SW 1271 (cell line): ENCODE measurements at places on chromosomes 7 and 10.

- no peak for DNase-seq
These were observed 5.8 kb upstream of the ZNF22 start for GRCh38 chr10:44994752-44995530.

GRCh38 chr7:132202541-132202940 lies 373.7 kb downstream of the PLXNA4 start:
- DNase-seq, result no peak

DNA sequence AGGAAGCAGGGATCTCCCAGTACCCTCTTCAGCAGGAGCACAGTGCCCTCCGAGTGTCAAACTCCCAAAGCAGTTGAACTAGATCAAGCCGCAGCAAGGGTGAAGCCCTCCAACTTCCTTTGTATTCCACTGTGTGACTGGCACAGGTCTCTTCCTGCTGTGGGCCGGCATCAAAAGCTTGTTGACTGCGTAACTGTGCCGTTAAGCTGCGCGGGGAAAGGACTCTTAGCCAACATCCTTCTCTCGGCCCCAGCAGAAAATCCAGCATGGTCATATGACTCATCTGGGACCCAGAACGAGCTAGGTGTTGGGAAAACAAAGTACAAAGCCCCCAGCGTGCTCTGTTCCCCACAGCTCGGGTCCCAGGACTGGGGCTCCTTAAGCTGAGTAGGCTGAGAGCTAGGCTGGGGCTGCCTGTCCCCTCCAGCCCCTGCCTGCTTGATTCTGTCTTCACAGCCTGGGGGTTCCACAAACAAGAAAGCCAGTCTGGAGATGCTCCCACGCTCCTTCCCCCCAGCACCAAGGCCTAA lies 52.2 kb downstream of the COL17A1 start:
- no peak for DNase-seq

GRCh38 chr7:100167912-100168323 lies 499 bp downstream of the GAL3ST4 start:
- DNase-seq, result no peak

- DNase-seq, result no peak
These were observed 19.7 kb downstream of the TRDMT1 start for GRCh38 chr10:17181751-17182150.

GRCh38 chr10:62842983-62843382 lies 26.8 kb upstream of the EGR2 start:
- no peak for DNase-seq

- DNase-seq, result no peak
These were observed 571 bp downstream of the KDM7A start for GRCh38 chr7:140176122-140176701.

DNA sequence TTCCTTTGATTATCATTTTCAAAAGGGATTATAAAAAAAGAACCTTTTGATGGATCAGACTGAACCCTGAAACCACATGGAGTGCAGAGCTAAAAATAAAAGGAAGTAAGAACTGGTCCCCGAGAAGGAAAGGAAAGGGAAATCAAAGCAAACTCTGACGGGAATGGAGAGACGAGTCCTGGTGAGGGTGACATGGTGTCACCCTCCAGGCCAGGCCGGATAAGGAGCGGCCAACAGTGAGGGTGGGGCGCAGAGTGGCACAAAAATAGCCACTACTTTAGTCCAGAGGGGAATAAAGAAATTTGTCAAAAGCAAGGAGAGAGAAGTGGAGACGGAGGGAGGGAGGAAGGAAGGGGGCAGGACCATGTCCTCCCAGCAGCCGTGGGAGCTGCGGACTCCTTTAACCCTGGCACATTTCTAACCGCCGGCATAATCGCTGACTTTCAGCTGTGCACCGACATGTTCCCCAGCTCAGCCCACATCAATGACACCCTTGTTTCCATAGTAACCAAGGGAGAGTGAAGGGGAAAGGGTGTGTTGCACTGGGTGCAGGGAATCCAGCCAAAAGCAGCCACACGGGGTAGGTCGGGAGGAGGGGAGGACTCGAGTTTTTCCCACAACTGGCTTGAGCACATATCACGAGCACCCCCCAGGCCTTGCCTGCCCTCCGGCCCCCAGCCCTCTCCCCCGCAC lies 29.7 kb downstream of the TRIM8 start:
- DNase-seq, result no peak

GRCh38 chr7:116431787-116432526 lies 67.6 kb upstream of the CAV2 start:
- no peak for DNase-seq

DNA sequence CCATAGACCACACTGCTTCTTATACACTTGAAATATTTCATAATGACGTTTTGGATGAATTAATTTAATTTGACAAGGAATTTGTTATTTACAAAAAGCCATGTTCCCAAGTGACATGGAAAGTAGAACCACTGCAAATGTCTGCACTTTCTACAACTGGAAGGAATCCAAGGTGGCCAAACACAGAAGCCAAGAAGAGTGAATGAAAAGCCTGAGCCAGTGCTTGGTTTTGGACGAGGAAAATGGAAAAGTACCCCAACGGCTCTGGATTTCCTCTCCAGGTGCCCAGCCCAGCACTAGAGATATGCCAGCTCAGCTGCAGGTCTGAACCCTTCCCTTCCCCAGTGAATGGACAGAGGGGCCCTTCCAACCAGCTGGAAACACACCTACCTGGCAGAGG lies 279.4 kb downstream of the TNS3 start:
- DNase-seq, result no peak

GRCh38 chr10:57188846-57189245 lies 827.8 kb upstream of the ZWINT start:
- DNase-seq, result no peak

DNA sequence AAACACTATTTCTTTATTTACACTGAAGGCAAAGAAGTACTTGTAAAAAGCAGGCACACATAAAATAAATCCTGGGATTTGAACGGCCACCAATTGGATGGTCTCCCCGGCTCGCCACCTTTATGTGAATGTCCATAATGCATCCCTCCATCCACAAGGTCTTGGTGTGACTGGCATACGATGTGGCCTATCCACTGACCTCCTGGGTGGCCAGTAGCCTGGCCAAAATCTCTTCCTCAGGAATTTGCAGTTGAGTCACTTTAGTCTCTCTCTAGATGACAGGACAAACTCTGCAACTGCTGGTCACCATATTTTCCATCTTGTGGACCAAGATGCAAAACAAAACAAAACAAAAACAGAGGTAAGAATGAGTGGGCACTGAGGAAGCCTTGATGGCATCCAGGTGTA lies 39.1 kb downstream of the CDK1 start:
- no peak for DNase-seq

DNA sequence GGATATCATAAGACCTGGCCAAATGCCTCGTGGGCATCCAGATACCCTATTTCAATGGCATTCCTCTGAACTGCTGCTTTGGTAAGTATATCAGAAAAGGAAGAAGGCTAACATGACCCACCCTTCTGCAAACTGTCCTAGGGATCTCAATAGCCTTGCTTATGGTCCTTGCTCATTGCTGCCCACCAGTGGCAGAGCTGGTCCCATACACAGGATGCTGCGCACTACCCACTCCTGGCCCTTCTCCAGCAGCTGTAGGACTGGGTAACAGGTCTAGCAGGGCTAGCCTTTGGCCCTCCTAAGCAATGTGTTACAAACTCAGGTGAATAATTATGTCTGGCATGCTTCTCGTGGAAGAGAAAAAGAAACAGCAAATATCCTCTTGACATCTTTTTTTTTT lies 72.5 kb downstream of the C10orf90 start:
- peak; percentile 20 for DNase-seq

DNA sequence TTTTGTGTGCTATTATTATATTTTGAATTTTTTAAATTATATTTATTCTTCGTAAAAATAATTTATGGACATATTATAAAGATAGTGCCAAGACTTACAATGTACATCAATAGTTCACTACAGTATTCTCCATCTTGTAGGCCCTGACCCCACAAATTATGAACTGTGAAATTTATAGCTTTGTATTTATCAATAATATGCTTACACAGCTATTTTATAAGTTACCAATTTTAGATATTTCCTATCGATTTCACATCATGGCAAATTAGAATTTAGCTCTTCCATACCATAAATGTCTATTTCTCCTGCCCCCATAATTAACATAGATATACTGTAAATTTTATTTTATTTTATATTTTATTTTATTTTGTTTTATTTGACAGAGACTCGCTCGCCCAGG lies 34.4 kb upstream of the GNAI1 start:
- no peak for DNase-seq

GRCh38 chr10:22252801-22253579 lies 35.2 kb upstream of the EBLN1 start:
- no peak for DNase-seq

DNA sequence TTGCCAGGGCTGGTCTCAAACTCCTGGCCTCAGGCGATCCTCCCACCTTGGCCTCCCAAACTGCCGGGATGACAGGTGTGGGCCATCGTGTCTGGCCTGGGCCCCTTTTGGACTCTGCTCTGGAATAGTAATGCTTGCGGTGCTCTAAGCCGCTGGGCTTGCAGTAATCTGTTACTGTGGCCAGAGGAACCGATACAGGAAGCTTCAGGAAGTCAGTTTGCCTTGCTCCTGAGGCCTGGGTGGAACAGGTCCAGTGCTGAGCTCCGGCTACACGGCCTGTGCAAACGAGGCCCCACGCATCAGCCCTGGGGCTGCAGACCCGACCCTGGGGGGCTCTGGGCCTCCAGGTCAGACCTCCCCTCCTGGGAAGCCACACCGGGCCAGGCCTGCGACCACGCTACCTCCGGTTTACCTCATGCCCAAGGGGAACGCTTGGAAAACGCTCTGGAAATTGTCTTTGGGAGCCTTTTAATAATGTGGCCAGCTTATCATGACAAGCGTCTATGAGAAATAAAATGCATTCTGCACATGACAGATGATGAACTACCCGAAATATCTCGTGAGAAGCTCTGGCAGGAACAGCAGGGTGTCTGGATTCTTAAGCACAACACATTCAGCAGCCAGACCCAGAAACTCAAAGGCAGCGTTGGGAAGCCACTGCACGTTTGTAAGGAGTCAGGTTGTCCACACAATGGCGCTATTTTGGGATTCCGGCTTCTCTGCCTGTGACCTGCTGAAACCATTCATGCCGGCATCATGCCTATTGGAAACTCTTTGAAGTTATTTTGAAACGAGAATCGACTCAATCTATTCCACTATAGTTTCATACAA lies 10.1 kb upstream of the ADAP1 start:
- DNase-seq, result no peak

- DNase-seq, result peak; percentile 26
These were observed 325.4 kb upstream of the SEMA3C start for GRCh38 chr7:81244224-81244623.

DNA sequence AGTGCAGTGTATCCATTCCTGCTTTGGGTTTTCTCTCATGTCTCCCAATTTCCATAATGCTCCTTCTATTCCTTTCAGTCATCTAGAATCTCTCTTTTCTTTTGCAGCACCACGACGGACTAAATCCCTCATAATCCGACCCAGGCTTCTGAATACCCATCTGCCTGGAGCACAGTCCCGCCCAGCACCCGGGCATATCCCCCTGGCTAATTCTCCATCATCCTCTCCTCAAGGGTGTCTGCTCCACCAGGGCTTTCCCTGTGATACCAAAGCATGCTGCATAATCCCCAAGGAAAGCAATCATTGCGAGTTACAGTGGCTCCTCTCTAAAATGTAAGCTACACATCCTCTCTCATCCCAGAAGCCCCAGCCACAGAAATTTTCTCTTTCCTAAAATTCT lies 321.9 kb downstream of the CCDC3 start:
- no peak for DNase-seq

DNA sequence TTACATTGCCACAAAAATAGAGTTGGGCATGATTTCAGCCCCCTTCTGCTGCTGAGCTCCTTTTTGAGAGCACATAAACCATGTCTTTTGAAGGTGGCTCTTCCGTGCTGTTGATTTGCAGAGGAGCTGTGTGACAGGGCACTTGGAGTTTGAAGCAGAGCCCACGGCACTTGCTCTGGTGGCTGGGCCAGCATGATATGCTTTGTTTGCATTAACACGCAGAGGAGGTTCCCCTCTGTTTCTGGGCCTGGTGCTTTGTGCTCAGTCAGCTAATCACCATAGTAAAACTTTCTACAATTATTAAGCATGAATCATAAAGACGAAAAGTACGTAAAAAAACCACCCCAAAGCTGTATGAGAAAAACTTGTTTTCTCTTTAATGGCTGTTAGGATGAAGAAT lies 40.1 kb downstream of the RBM33 start:
- DNase-seq, result no peak

- DNase-seq, result no peak
These were observed 176.3 kb downstream of the DGKI start for GRCh38 chr7:137670222-137671064.

DNA sequence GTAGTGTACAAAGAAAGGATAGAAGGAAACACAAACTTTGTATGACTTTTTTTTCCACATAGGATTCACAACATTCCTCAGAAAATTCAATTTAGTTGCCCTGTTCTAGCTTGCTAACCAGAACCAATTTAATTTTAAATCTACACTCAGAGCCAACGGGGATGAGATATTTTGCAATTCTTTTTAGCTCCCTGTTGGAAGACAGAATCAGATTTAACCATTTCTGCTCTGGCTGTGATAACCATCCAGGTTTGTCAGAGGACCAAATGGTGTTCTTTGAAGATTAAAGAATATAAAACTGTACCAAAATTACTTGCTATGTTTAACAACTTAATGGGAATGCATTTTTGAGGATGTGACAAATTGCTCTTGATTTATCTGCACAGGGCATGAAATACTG lies 319.7 kb downstream of the HPSE2 start:
- DNase-seq, result no peak

- DNase-seq, result no peak
These were observed 36.0 kb downstream of the PRTFDC1 start for GRCh38 chr10:24916365-24916764.

- DNase-seq, result no peak
These were observed 87.7 kb upstream of the PRKCQ start for GRCh38 chr10:6667679-6668270.

- DNase-seq, result no peak
These were observed 1189.2 kb downstream of the TYW1 start for GRCh38 chr7:68185631-68186456.

DNA sequence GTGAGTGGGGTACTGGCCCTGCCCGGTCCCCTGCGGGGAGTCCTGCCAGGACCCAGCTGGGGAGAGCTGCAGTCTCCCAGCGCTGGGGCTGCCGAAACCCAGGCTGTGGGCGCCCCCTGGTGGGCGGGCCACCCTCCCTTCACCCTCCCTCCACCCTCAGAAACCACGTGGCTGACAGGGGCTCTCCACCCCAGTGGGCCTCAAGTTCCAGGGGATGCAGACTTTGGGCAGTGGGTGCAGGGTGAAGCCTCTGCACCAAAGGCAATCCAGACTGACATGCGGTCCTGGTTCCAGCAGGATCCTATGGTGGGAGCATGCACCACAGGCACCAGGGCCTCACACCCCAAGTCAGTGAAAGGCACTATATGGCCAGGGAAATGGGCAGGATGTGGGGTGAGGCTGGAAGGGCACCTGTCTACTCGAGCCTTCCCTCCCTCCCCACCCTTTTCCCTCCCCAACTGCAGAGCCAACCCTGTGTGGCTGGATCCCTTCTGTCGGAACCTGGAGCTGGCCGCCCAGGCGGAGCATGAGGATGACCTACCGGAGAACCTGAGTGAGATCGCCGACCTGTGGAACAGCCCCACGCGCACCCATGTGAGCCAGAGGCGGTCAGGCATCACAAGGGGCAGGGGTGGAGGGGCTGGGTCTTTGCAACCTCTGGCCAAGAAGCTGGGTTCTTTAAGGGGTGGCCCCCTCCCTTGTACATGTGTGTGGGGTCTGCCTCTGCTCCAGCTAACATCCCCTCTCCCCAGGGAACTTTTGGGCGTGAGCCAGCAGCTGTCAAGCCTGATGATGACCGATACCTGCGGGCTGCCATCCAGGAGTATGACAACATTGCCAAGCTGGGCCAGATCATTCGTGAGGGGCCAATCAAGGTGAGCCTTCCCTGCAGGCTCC lies 38.8 kb downstream of the PSAP start:
- DNase-seq, result no peak

- DNase-seq, result no peak
These were observed 1.3 kb downstream of the AFAP1L2 start for GRCh38 chr10:114402871-114403540.
